Amniotic stem cell (primary cell): ENCODE measurements at places on chromosomes 3 and 15.

DNA sequence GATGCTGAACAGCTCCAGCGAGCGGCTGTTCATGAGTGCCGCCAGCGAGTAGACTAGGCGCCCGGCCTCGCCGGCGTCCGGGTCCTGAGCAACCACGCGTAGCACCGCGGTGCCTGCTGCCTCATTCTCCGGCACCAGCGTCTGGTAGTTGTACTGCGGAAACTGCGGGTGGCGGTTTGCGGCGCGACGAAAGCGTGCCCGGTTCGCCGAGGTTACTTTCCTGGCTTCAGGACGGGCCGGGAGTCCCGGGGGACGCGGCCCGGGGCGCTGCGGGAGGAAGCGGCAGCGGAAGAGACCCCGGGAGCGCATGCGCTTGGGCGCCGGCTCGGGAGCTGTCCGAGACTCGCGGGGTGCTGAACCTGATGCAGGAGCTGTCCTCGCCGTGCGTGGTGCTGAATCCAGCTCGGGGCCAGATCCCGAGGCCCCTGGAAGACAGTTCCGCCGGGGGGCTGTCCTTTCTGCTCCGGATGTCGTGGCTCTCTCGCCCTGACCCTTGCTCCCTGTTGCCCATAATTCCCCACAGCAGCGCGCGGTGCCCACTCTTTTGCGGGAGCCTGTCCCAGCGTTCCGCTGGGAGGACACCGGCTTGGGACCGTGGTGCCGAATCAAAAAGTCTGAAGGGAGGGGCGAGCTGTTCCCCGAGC lies 1.1 kb downstream of the CELSR3 start:
- no peak for DNase-seq

DNA sequence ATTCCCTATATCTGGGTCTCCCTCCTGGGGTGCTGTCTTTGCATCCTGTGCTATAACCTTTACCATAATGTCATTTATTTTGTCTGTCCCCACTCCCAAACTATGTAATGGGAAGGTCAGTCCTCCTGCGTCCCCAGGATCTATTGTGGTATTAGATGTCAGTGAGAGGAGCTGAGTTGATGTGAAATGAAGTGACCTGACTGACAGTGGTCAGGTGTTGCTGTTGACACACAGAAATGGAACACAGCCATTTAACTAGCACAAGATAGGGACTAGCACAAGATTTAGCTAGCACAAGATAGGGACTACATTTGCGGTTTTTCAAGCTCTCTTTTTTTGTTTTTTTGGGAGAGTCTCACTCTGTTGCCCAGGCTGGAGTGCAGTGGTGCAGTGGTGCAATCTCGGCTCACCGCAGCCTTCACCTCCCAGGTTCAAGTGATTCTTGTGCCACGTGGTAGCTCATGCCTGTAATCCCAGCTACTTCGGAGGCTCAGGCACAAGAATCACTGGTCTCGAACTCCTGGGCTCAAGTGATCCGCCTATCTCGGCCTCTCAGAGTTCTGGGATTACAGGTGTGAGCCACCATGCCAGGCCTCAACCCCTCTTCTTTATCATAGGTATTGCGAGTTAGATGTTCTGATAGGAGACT lies 5.2 kb downstream of the NGRN start:
- DNase-seq, result no peak

- DNase-seq, result no peak
Observed at GRCh38 chr3:117054556-117054955, 345.0 kb downstream of the TUSC7 start.

DNA sequence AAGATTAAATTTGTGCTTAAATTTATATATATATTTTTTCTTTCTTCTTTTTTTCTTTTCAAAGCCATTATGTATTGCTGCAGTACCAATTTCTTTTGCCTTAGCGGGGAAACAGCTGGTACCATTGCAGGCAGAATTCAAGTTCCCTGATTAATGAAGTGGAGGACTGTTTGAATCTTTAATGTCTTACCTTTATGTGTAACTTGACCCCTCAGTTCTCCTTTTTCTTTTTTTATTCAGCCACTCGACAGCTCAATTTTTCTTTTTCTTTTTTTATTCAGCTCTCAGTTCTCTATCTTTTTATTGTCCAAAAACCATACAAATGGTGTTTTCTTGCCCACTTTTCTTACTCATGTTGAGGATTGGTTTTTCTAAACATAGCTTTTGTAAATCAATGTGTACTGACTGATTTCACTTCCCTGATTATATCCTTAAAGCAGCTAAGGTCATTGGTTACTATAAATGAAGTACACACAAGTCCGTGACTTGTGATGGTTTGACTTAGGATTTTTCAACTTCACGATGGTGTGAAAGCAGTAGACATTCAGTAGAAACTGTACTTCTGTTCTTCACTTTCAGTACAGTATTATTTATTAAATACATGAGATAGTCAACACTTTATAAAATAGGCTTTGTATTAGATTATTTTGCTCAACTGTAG lies 22.8 kb downstream of the ATP2C1 start:
- no peak for DNase-seq

DNA sequence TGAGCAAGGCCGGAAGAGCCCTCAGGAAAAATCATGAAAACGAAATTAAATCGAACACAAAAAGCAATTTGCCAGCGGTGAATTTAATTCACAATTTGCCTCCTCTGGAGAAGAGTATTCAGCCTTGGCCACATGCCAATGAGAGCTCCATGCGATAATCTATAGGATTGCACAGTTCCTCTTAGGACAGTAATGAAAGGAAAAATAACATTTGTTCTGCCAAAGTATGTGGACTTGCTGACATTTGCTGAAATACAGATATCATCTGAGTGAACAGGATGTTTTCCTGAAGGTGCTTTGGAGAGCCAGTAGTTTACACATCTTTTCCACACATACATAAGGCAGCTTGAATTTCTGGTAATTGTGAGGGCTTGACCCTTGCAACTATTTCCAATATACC lies 188.6 kb upstream of the PDZRN3 start:
- DNase-seq, result no peak

DNA sequence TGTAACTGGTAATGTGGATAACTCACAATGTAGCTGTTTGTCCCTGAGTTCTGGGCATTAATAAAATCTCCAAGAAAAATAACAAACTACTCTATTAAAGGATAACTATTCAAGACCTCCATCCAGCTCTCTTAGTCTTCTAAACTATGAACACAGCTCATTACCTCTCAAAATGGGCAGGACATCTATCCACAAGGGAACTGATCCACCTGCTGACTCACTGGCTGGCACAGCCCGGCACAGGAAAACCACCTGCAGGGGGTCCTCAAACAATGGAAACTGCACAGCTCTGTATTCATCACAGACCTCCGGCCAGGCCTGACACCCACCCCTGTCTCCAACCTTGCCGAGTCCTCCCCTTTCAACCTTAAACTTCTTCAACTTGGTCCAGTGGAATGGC lies 255.4 kb downstream of the TJP1 start:
- DNase-seq, result no peak

DNA sequence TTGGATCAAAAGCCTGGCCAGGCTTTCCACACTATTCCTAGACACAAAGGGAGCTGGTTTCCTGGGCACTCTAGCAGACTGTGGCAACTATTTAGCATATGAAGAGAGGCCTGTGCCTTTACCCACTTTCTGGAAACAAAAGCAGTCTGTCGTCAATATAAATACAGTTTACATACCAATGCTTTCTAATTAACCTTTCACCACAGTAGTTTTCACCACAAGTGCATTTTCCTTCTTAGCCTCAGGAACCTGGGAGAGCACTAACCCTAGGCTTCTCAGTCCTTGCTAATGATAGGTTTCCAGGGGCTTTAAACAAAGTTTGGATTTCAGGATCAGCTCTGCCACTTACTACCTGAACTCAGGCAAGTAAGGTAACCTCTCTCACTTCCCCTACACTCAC lies 499.1 kb downstream of the MAGI1 start:
- DNase-seq, result no peak

DNA sequence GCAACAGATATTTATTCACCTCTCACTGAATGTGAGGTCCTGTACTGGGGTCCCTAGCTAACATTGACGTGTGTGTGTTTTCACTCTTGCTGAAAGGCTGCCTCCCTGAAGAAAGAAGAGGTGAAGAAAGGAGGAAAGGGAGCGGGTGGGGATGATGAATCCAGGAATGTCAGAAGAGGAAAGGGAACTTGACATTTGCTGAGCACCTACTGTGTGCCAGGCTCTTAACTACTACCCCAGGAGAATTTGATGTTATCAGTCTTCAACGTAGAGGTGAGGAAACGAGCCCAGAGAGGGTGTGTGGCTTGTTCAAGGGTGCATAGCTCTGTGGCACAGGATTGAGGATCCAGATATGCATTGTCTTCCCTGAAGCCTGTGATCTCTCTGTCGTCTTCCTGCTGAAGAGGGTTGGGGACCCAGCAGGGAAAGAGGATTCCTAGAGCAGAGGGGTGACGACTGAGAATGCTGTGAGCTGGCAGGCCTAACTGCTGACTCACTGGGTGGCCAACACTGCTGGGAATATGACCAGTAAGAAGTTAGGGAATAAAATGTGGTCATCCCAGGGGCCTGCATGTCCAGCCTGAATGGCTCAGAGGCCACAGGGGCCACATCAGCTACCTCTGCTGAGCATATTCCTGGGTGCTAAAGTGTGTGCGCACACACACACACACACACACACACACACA lies 6.6 kb upstream of the ATP2B2 start:
- DNase-seq, result no peak

DNA sequence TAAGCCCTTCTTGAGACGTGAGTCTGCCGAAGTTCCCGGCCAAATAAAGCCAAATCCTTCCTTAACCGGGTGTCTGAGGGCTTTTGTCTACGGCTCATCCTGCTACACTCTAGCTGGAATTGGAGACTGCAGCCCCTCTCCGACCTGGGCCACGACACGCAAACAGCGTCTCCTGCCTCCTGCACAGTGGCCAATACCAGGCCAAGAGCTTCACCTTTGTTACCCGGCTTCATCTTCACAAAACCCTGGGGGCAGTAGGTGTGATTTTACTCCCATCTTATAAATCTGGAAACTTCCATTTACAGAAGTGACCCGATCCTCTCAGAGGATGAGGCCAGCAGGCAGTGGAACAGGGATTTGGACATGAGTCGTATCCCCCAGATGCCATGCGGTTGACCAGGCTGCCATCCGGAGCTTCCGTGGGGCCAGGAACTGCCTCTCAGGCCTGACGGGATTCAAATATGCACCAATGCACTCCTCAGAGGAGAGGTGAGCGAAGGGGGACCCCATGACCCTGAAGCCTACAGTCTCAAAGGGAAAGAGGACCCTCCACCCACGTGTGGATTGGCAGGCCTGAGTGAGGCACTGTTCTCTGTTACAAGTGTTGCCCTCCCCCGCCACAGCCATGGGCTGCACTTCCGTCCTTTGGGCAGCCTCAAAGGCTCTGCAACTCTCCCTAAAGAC lies 53.2 kb upstream of the KLF13 start:
- no peak for DNase-seq

DNA sequence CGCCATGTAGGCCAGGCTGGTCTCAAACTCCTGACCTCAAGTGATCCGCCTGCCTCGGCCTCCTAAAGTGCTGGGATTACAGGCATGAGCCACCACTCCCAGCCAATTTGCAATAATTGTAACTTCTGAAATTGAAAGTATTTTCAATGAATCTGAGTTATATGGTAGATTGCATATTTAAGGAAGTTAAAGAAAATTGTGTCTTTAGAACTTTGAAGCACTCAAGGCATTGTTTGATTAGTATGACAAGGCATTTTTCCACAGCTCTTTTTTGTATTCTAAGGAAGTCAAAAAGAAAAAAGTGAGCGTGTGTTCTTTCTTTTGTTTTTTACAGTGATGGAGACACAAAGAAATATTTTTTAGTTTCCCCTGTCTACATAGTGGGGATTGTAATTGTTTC lies 15.7 kb upstream of the RPLP1 start:
- no peak for DNase-seq

DNA sequence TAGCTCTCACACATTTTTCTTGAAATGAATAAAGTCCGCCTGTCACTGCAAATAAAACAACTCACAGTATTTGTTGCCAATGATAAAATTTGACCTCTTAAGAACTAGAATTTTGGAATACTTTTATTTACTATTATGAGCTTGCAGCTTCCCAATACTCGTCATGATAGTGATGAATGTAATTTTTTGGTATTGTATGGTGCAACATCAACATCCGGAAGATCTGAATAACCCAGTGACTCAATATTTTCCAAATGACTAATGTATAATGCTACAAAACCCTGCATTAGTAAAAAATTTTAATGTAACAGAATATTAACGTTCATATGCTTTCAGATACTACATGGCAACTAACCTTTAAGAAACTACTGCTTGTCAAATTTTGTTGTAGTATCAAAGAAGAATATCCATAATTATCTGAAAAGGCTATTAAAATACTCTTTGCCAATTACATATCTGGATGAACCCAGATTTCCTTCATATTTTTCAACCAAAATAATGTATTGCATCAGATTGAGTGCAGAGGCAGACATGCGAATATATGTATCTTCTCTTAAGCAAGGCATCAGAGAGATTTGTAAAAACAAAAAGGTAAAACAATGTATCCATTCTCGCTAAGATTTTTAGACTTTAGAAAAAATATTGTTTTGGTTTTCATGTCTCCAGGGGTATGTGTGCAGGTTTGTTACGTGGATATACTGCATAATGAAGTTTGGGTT lies 95.3 kb downstream of the IGF2BP2 start:
- DNase-seq, result peak; percentile 80

DNA sequence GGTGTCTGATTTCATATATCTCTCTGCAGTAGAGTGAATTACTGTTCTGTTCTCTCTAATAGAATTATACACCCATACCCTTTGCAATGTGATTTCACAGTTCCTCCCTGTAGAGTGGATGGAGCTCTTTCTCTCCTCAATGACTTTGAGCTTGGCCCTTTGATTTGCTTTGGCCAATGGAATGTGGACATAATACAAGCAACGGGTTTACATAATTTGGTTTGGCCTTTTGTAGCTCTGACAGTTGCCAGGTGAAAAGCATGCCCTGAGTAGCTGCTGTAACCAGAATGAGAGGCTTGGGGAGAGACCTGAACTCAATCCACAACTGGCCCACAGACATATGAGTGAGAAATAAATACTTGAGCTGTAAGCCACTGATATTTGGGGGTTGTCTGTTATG lies 32.1 kb downstream of the ZDHHC23 start:
- no peak for DNase-seq

GRCh38 chr3:168709073-168709472 lies 613.3 kb upstream of the GOLIM4 start:
- no peak for DNase-seq

DNA sequence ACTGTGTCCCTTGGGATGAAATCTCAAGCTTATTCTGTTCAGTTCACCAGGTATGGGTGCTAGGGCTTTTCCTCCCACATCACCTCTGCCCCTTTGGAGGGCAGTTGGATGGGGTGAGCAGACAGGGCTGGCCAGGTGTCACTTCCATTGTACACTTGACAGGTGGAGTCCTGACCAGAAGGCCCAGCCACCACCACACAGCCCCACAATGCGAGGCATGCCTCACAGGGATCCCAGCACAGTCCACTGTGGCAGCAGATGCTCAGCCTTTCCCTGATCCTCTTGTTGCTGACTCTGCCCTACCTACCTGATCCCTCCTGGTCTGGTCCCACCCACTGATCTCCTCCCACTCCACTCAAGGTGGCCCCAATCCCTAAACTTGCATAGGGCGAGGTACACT lies 88.2 kb downstream of the ANP32A start:
- DNase-seq, result no peak
